ENCODE measurements at places on chromosomes 1 and 21. TPM values are rescaled to one million over a fixed set of nuclear protein-coding genes. Genes with fewer than 3 reads are reported as not detected.

Gene CYP4A11
- total RNA-seq, result 0.59 TPM

Gene PCP4L1
- total RNA-seq, result 24.2 TPM

Gene NUAK2
- 4.3 TPM for total RNA-seq

Gene SLC44A3
- total RNA-seq, result 8.8 TPM

Gene TRIM58
- total RNA-seq, result 3.7 TPM

Gene CAPN9
- total RNA-seq, result 1.9 TPM

Gene OPRD1
- total RNA-seq, result 14.3 TPM

Gene TNFRSF25
- total RNA-seq, result 31.7 TPM

Gene HHAT
- 6.5 TPM for total RNA-seq

Gene VPS72
- 63.7 TPM for total RNA-seq

Gene CR2
- total RNA-seq, result not detected

Gene ERG
- total RNA-seq, result 11.7 TPM

Gene LCE1F
- total RNA-seq, result not detected

Gene SERPINC1
- 0.36 TPM for total RNA-seq

Gene CELA3B
- not detected for total RNA-seq

Gene ST6GALNAC5
- 49.0 TPM for total RNA-seq

Gene CD1B
- not detected for total RNA-seq

Gene NMNAT2
- total RNA-seq, result 213 TPM

Gene TMEM51
- total RNA-seq, result 2.7 TPM

Gene ELAPOR1
- 46.9 TPM for total RNA-seq

Gene OR6N1
- total RNA-seq, result not detected
